ENCODE measurements at places on chromosomes 2 and 18.

- DNase-seq = no peak
These were observed 43.0 kb downstream of the FIGN start for GRCh38 chr2:163692611-163693482.

DNA sequence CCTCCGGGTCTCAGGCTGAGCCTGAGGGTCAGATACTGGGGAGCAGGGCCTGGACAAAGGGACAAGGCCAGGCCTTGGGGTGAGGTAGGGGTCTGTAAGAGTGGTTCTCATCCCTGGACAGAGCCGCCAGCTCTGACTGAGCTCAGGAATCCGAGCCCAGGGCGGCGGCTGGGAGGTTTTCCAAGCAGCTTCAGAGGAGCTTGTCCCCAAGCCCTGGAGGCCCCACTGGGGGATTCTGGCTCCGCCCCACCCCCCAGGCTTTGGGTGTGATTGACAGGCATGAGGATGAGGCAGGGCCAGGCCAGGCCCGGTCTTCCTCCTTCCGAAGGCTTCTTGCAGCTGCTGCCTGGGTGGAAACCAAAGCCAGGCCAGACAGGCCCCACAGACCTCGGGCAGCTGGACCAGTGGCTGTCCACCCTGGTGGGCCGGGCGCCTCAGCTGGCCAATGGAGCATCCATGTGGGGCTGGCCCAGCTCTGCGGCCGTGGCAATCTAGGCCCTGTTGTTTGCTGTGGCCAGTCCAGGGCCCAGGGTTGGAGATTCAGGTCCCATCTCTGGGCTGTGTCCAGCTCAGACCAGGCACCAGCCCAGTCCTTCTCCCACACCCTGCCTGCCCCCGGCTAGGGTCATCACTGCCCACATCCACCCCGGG lies 23.1 kb upstream of the GPC1 start:
- no peak for DNase-seq

- no peak for DNase-seq
These were observed 2.4 kb downstream of the SCYGR8 start for GRCh38 chr2:227748079-227748478.

GRCh38 chr2:238462782-238463396 lies 36.2 kb downstream of the ASB1 start:
- DNase-seq = no peak

DNA sequence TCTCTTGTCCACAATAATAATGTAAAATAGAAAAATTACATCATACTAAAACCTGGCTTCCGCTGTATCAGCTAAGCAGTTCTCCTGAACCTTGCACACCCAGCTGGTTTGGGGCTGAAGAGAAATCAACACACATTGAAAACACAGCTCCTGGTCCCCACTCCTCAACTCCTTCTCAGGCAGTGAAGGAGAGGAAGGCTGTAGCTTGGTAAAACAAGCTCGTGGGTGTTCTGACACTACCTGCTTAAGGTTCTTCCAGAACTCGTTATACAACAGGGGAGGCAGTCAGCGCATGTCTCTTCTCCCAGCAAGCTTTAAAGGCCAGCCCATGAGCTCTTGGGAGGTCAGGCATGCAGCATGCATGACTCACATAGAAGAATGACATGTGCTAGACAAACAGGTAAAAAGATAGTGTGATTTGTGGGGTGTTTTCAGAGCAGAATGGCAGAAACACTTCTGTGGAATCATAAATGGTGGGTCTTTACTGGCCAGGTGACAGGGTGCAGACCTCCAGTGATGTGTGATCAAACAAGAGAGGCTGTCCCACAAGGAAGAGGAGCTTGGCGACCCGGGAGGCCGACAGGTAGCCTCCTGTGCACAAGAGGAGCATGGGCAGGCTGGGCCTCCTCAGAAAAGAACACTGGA lies 69.1 kb downstream of the UXS1 start:
- DNase-seq = peak; percentile 45

DNA sequence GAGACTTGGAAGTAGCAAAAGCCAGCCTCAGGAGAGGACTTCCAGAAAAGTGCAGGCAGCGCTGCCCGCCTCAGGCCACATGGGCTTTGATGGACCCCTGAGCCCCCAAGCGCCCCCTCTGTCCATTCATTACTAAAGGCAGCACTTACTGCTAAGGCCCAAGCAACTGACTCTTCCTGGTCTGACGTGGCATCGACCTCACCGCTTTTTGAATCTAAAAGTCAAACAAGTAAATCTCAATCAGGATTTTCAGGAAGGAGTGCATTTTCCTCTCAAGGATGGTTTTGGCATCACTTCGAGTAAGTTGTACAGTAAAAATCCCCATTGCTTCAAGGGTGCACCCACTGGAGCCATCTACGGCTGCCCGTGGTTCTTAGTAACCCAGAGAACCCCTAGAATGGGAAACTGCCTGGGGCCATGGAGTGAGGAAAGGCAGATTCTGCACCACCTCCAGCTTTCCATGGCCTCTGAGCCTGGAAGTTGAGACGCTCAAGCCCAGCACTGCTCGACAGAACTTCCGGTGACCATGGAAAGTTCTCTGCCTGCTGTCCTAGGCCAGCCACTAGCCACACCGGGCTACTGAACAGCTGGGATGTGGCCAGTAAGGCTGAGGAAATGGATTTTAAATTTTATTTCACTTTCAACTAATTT lies 7.0 kb downstream of the HJURP start:
- no peak for DNase-seq

GRCh38 chr18:52766002-52766545 lies 426.1 kb downstream of the DCC start:
- DNase-seq = no peak

- DNase-seq = no peak
These were observed 393.9 kb downstream of the LRRTM1 start for GRCh38 chr2:79910643-79911042.

DNA sequence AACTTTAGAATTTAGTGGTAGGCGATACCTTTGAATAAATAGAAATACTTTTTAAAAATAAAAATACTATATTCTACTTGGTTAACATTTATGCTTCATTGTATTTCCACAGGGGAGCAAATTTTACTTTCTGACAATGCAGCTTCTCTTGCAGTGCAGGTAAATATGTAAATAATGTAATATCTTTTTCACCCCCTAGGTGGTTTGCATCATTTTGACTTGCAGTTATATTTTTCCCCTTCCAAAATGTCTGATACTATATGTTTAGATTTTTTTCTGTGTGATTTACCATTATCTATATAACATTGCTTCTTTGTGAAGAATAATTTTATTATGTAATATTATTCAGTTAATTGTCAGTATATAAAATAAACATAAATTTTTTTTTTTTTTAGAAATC lies 28.5 kb downstream of the MTX2 start:
- DNase-seq = no peak

GRCh38 chr2:229376866-229377265 lies 105.8 kb upstream of the PID1 start:
- DNase-seq = no peak

- no peak for DNase-seq
These were observed 7.0 kb downstream of the RRM2 start for GRCh38 chr2:10129490-10129889.

- no peak for DNase-seq
These were observed 464.2 kb downstream of the CCDC85A start for GRCh38 chr2:56647997-56648396.

DNA sequence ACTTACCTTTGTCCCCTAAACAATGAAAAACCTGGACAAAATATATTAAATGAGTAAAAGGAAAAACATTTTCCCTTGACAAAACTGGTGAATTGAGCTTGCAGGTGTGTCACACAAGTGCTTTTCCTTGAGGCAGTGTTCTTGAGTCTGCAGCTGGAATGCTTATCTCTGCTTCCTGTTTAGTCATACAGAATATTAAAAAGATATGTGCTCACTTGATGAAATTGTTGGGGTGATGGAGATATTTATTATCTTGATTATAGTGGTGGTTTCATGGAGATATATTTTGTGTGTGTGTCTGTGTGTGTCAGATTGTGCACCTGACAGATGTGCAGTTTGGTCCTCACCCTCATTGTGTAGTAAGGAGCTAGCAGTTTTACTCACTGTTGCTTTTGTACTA lies 3.3 kb downstream of the TAF1B start:
- DNase-seq = no peak

DNA sequence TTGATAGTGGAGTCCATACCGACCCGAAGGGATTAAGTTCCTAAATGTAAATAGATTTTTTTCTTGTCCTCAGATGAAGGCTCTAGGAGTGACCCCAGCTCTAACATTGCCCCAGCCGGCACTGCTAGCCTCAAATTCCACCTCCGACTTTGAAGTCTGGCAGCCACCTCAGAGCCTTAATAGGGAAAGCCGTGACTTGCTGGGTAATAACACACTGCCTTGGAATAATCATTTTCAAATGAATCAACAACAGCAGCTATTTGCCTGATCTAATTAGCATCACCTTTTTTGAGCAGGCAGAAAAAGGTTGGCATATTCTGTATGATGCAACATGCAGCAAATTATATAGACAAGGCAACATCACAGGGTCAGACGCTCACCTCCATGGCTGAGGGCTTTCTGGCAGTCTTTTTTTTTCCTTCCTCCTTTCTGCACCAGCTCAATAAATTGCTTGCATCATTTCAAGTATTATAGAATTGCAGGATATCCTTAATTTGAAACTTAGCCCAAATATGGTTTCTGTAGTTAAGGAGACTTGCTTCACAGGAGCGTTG lies 276.5 kb upstream of the ATP5MC3 start:
- no peak for DNase-seq

DNA sequence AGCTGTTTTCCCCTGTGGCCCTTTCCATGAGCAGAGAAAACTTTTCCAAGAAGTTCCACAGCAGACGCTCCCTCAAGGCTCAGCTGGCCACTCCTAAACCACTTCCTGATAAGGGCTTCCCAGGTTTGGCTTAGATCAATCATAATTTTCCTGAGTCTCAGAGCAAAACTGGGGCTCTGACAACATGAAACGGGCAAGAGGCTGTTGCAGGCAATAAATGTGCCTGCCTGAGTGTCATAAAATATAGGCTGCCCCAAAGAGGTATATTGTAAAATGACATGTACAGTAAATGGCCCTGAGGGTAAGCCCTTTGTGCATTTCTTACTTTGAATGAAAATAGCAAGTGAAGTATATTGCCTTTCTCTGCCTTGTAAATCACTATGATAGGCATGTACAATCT lies 105.6 kb upstream of the UXS1 start:
- no peak for DNase-seq

All from head of caudate nucleus (tissue), 42 donors.